Fibroblast of lung (primary cell): ENCODE measurements at places on chromosomes 16 and 17. TPM values are rescaled to one million over a fixed set of nuclear protein-coding genes. Genes with fewer than 3 reads are reported as not detected.

The MYH2 gene
- polyA plus RNA-seq = not detected in 2 replicates

The GINS2 gene
- 5.5 and 18.3 TPM in 2 replicates for polyA plus RNA-seq

The PDILT gene
- not detected in 2 replicates for polyA plus RNA-seq

The TMEM106A gene
- 6.7 and 9.3 TPM in 2 replicates for polyA plus RNA-seq

The SYT17 gene
- 0.15 TPM in 1 of 2 replicates, not detected in the other for polyA plus RNA-seq
